ENCODE measurements at places on chromosomes 6 and 20.
A peak's percentile ranks its signal among the peaks of the same experiment; 100 is the strongest.

- peak; percentile 91 for DNase-seq
Measured at GRCh38 chr6:27688014-27688586, 215.2 kb upstream of the ZNF184 start.

DNA sequence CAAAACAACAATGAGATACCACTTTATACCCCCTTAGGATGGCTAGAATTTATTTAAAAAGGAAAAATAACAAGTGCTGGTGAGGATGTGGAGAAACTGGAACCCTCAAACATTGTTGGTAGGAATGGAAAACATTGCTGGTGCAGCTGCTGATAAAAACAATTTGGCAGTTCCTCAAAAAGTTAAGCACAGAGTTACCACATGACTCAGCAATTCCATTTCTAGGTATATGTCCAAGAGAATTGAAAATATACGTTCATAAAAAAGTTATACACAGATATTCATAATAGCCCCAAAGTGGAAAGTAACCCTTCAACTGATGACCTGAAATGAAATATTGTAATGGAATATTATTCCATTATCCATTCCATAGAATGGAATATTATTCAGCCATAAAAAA lies 55.0 kb downstream of the CD83 start:
- no peak for DNase-seq

DNA sequence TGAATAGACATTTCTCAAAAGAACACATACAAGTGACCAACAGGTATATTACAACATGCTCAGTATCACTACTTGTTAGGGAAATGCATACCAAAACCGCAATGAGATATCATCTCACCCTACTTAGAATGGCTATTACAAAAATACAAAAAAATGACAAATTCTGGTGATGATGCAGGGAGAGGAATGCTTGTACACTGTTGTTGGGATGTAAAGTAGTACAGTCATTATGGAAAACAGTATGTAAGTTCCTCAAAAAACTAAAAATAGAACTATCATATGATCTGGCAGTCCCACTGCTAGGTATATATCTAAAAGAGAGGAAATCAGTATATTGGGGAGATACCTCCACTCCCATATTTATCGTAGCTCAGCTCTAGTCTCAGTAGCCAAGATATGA lies 10.9 kb upstream of the SLC17A5 start:
- no peak for DNase-seq

DNA sequence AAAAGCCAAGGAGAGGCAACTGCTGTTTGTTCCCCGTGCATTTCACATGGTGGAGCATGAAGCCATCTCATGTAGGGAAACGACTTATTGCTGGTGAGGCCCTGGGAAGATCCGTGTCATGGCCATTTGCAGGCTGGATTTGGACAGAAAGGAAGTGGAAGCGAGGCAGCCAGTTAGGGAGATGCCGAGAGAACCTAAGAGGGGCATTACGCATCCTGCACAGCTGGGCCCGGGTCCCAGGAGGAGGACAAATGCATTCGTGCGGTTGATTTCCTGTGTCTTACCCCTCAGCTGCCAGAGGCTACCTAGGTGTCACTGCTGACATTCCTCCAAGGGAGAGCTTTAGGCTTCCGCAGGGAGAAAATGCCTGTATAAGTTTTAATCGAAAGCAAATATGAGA lies 316.2 kb upstream of the CDYL start:
- DNase-seq: no peak

DNA sequence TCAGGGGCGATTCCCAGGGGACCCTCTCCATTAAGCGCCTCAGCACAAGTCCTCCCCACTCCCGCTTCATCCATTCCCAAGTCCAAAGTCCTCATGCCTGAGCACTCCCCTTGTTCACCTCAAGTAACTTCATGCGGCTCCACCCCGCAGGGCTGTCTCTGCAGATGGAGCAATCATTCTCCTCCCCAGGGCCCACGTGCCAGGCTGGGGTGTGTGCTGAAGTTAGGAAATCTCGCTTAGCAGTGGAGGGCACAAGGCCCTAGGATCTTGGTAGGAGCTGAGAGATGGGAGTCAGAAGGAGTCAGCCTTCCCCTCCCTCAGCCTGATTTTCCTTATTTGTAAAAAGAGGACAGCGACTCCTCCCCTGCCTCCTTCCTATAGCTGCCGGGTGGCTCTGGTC lies 3.5 kb downstream of the TGM3 start:
- no peak for DNase-seq

DNA sequence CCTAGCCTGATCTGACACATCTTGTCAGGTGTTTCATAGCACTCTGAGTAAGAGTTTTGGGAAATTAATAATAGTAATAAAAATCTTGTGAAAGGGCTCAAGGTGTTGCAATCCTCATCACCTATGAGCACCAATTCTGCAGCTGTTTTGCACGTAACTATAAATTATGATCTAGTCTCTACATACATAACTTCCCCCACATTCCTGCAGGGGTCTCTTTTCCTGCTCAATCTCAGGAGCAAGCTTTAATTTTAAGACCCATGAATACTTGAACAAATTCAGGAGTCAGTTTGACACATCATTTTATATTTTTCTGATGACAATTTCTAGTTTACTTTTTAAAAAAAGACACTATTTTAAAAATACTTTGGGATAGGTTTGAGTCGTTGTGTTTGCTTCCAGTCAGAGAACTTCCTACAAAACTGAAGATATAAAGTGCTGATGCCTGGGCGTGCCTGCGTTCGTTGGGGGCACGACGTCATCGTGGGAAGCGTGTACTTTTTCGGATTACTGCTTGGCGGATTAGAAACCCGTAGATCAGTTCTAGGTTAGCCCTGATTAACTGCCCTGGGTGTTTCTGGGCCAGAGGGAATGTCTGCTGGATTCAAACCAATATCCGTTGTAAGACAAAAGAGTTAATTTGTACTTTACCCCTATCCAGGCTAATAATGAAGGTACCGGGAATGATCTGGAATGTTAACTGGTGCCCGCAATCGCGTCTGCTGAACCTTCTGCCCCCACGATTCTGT lies 1.0 kb upstream of the E2F3 start:
- no peak for DNase-seq

DNA sequence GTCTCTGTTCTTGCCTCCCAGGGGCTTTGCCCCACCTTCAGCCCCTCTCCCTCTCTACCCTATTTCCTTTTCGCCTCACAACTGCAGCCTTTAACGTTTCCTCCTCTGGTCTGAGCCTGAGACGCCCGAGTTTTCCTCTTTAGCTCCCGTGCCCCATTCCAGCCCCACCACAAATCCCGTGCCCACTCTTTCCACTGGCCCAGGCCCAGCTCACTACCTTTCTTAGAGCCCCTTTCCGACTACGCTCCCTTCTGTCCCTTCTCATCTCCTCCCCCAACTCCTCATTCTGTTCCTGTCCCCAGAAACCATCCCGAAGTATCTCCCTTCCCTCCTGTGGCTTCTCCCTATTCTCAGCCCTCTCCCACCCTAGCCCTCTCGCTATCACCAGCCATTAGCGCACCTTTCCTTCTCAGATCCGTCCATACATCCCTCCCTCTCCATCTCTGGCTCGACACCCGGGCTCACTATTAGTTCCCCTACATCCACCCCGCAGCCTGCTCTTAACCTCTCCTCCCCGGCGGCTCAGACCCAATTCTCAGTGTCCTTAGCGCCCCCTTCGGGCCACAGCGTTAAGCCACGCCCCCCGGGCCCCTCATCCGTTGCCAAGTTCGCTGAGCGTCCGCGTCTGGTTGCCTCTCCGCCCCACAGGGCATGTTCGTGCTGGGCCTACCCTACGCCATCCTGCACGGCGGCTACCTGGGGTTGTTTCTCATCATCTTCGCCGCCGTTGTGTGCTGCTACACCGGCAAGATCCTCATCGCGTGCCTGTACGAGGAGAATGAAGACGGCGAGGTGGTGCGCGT lies 2.7 kb downstream of the SLC32A1 start:
- DNase-seq: no peak

- DNase-seq: no peak
Measured at GRCh38 chr6:63440594-63440993, 120.8 kb upstream of the LGSN start.

DNA sequence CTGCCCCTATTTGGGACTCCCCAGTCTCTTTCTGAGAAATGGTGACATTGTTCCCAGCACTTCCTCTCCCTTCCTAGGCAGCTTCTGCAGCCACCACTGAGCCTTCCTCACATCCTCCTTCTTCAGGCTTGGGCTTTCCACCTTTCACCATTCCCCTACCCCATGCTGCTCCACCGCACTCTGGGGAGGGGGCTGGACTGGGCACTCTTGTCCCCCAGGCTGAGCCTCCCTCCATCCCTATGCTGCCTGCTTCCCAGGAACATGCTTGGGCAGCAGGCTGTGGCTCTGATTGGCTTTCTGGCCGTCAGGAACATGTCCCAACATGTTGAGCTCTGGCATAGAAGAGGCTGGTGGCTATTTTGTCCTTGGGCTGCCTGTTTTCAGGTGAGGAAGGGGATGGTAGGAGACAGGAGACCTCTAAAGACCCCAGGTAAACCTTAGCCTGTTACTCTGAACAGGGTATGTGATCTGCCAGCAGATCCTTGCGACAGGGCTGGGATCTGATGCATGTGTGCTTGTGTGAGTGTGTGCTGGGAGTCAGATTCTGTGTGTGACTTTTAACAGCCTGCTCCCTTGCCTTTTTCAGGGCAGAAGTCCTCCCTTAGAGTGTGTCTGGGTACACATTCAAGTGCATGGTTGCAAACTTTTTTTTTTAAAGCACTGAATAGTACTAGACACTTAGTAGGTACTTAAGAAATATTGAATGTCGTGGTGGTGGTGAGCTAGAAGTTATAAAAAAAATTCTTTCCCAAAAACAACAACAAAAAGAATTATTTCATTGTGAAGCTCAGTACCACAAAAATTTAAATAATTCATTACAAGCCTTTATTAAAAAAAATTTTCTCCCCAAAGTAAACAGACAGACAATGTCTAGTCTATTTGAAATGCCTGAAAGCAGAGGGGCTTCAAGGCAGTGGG lies 2.1 kb upstream of the CDKN1A start:
- peak; percentile 6 for DNase-seq

DNA sequence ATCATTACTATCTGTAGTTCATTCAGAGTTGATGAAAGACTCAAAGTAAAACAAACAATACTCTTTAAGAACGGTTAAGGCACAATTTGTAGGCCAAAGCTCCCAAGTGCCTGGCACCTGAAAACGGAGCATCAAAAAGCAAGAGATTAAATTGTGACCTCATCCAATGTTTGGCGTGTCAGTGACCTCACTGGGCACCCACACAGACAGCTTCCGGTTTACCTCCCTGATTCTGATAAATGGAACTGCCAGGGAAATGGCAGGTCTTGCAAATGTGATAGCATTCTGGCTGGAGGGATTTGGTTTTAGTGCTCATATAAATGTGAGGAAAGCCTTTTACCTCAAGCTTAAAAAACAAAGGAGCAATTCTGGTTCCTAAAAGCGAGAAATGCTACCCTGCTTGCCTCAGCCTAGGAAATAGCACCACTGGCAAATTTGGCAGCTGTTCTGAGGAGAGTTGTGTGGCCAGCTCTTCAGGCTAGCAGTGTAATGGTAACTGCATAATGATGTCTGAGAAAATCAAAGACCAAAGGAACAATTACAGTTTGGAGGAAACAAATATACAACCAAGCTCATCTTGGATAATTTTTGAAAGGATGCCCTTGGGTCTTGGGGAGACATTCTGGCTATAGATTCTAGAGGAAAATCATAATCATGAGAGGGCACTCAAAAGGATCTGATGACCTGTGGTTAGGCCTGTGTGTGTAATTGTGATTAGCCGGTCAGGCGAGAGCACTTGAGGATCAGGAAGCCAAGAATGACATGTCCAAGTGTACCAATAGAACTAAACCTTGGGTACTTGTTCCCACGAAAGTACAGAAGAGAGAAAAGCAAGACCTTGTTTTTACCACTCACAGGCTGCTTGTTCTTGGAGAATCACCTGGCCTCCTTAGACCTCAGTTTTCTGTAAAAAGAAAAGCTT lies 174.3 kb downstream of the TFAP2B start:
- no peak for DNase-seq

DNA sequence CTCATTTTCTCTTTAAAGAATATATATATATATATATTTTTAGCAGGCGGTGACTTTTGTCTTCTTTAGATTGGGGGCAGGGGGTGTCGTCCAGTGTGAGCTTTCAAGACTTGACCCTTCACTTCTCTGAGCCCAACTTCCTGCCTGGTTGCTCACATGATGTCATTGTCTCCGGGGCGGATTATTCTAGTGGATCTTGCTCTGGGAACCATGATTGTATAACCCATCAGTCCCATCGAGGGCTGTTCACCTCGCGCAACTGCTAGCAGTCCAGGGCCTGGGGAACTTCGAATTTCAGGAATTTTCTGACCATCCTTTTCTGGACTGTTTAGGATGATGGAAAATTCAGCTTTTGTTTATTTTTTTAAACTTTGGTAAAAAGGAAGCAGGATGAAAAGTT lies 1.0 kb downstream of the IGF2R start:
- no peak for DNase-seq

GRCh38 chr20:20710443-20711315 lies 1.8 kb downstream of the RALGAPA2 start:
- peak; percentile 56 for DNase-seq

DNA sequence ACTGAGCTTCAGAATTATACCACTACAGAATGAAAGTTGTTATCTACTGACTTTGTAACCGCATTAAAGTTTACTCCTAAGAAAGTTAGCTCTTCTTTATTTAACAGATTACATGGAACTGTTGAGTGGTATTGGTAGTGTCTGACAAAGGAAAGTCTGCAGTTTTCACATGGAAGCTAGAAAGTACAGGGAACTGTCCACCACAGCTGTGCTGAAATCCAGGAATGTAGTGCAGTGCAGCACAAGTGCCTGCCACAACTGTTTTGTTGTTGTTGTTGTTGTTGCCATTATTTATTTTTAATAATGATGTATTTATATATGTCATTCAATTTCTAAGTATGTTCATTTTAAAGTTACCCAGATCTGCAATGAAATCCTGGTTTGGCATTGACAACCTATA lies 464.9 kb downstream of the TBC1D32 start:
- DNase-seq: no peak

- DNase-seq: no peak
Measured at GRCh38 chr6:10578723-10579122, 57.6 kb downstream of the GCNT2 start.

- no peak for DNase-seq
Measured at GRCh38 chr20:33687993-33688937, 2.1 kb upstream of the E2F1 start.

DNA sequence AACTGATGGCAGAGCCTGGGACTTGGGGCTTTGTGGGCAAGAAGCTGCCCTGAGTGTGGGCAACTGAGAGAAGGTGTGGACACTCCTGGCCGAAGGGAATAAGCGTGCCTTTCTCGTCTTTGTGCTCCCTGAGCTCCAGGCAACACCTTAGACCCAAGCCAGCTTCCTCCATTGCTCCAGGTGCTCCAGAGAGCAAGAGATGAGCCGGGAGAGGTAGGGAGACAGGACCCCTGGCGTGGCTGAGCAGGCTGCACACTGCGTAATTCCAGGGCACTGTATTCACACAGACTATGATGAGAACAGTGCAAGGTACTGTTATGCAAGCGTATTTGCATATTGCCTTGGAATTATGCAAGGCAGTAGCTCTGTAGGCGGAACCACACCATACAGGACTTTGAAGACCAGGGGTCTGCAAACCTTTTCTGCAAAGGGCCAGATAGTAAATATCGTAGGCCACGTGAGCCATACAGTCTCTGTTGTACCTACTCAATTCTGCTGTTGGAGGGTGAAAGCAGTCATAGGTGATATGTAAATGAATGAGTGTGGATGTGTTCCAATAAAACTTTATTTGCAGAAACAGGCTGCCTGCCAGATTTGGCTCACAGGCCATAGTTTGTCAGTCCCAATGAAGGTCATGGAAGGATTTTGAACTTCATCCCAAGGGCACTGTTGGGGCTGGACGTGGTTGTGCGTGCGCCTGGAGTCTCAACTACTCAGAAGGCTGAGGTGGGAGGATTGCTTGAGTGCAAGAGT lies 42.1 kb upstream of the FAM83D start:
- DNase-seq: no peak

- DNase-seq: no peak
Measured at GRCh38 chr6:164690702-164691500, 618.5 kb downstream of the C6orf118 start.

All from DMS153 (cell line).